A172 (cell line): ENCODE measurements at places on chromosomes 3 and 15.

DNA sequence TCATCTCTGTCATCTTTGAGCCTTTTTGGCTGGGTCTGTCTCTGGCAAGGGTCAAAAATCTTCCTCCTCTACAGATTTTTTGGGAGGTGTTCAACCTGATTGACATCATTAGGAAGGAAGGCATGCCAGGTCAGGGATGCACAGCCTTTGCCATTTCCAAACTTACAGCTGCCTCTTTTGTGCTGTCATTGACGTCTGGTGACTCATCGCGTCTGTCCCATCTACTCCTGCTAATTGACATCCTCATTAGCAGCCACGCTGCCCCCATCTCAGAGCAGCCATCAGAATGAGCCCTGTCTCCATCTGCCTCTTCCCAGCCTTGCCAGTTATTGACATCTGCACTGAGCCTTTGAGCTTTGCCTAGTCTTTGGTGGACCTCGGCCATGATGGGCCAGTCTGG is 53.0 kb downstream of the PDIA5 start:
- DNase-seq, result no peak

- DNase-seq, result no peak
Observed at GRCh38 chr3:174444391-174444790, 414.7 kb upstream of the NAALADL2 start.

DNA sequence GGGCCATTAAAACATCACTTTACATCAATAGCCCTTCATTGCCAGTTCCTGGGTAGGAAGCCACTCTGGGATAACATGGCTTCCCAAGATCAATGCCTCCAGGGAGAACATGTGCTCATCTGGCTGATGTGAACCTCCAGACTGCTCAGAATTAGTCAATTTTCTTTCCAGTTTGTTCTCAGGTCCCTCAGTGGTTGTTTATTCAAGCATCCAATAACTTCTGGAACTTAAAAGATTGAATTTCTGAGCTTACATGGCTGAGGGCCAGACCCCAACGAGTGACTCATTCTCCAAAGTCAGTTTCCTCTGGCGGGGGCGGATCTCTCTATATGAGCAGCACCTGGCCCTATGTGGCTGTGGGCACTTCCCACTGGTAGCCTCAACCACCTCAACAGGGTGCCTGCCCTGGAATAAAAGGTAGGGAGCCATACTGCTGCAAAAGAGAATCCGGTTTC is 34.0 kb downstream of the LYZL4 start:
- DNase-seq, result peak; percentile 69

- DNase-seq, result no peak
Observed at GRCh38 chr3:60708191-60708975, 542.9 kb downstream of the FHIT start.

DNA sequence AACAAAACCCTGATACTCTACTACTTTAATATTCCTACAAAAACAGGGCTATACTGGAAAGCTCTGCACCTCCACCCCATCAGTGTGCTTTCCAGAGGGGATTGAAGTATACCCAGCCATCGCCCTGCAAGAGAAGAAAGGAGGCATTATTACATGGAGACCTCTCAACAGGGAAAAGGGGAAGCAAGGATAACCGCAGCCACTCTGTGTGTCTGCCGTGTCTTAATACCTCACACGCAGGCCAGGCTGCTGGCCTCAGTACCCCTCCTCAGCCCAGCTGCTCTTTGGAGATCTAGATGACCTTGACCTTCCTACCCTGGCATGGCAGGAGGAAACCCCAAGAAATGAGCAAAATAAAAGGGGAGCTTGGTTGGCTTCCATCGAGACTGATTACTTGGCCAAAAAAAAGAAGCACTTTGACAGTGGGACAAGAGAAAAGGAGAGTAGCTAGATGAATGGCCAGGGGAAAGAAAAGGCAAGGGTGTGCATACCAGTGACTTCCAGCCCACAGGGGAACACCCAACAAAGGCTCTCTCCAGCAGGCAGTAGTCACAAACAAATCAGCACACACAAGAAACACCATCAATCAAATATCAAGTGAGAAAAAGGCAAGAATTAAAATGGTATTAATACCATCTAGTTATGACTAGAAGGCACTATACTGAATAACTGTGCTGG is 129.4 kb downstream of the STT3B start:
- DNase-seq, result no peak

- no peak for DNase-seq
Observed at GRCh38 chr15:51856714-51857380, 27.4 kb downstream of the TMOD3 start.

DNA sequence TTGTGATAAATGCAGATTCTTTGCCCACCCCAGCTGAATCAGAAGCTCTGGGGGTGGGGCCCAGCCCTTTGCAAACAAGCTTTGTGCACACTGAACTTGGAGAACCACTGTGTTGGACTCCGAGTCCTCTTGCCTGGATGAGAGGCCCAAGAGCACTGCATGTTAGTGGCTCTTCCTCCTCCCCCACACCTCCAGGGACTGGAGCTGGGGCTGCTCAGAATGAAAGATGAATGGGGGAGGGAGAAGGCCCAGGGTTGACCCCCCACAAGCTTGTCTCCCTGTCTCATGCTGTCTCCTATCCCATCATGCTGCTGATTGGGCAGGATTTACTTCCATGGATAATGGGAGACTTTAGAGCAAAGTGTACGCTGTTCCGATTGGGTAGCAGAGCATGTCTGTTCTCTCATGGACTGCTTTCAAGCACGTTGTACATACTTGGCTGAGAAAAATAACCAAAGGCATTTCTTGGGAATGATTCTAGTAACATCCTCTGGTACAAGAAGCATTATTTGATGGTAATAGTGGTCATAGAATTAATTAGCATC is 99.6 kb downstream of the PGPEP1L start:
- DNase-seq, result no peak
